Mesenchymal stem cell (in vitro differentiated cells and primary cell): ENCODE measurements at places on chromosomes 3 and 15.

GRCh38 chr3:123745184-123745855, 138.8 kb downstream of the MYLK start:
- no peak for DNase-seq

GRCh38 chr3:100010087-100010417, 104.2 kb downstream of the FILIP1L start:
- no peak for DNase-seq

GRCh38 chr3:134364061-134364935, 9.9 kb downstream of the AMOTL2 start:
- peak; percentile 95 for DNase-seq

DNA sequence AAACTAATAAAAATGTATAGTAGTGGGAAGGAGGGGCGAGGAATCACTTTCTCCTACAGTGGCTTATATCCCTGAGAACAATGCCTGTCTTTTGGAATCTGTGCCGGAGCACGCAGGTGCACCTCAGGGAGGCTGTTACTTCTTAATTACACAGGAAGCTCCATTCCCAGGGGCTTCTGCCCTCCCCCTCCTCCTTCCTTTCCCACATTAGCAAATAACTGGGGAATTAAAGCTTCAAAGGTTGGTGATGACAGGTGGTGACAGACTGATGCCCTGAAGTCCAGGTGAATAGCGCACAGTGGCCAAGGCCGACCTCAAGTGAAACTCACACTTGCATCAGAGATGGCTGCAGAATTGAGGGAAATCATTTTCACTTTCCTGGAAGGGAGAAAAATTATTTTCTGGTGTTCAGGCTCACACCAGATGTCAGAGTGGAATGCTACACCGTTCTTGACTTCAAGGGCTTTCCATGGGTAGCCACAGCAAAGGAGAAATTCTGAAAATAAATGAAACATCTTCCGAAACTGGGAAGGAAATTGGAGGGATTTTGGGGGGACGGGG, 3.7 kb downstream of the GRAMD2A start:
- no peak for DNase-seq

GRCh38 chr3:113565555-113565954, 33.2 kb downstream of the SIDT1 start:
- peak; percentile 19 for DNase-seq

- no peak for DNase-seq
Measured at GRCh38 chr3:117450026-117450425, 740.4 kb downstream of the TUSC7 start.

GRCh38 chr3:133563186-133563591, 10.3 kb upstream of the CDV3 start:
- peak; percentile 52 for DNase-seq

GRCh38 chr15:69824075-69824876, 273.4 kb downstream of the TLE3 start:
- DNase-seq: no peak

GRCh38 chr3:118833075-118833474, 201.6 kb downstream of the IGSF11 start:
- DNase-seq: no peak

DNA sequence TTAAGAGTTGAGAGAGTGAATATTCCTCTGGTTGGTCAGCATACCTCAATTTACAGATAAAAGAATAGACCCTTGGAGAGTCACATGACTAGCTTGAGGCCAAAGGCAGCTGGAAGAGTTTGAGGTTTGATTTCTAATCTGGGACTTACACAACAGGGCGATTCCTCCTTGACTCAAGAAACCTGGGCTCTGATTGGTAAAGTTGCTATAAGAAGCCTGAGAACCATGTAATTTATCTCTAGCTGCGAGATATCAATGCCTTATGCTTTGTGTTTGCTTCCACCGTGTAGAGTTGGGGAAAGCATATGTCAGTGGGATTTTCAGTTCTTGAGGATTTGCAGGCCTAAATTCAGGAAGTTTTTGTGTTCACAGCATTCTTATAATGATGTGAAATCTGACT, 206.0 kb downstream of the KLHL25 start:
- DNase-seq: peak; percentile 81

GRCh38 chr15:41919201-41919820, 25.5 kb upstream of the SPTBN5 start:
- peak; percentile 52 for DNase-seq

DNA sequence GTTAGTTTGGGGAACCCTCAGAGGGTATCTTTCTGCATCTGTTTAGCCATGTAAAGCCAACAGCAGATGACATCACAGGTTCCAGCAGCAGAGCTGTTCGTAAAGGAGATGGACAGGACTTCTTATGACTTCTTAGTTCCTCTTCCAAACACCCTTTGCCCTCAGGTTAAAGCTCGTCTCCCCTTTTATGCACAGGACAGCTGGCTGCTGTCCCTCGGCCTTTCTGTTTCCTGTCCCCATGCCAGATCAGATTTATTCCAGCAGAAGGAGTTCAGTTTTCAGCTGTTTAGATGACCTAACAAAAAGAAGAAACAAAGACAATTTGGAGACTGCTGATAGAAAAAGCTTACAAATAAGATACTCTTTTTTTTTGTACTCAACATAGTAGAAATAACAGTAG, 45.1 kb downstream of the SEC22A start:
- DNase-seq: no peak

GRCh38 chr15:29986946-29987345, 95.8 kb upstream of the GOLGA8J start:
- no peak for DNase-seq

GRCh38 chr15:73654659-73655058, 21.5 kb upstream of the NPTN start:
- DNase-seq: no peak

GRCh38 chr3:100900671-100901335, 92.4 kb downstream of the ABI3BP start:
- no peak for DNase-seq

DNA sequence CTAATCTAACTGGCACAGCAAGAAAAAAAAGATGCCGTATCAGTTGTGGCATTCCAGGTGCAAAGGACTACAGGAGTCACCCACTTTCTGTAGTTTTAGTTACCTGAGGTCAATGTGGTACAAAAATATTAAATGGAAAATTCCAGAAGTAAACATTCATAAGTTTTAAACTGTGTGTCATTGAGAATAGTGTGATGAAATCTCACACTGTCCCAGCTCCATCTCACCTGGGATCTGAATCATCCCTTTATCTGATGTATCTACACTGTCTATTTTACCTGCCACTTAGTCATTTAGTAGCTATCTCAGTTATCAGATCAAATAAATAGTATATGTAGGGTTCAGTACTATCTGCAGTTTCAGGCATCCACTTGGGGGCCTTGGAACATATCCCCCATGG, 26.7 kb downstream of the GBE1 start:
- no peak for DNase-seq

- no peak for DNase-seq
Measured at GRCh38 chr15:85597155-85597815, 197.4 kb downstream of the KLHL25 start.

DNA sequence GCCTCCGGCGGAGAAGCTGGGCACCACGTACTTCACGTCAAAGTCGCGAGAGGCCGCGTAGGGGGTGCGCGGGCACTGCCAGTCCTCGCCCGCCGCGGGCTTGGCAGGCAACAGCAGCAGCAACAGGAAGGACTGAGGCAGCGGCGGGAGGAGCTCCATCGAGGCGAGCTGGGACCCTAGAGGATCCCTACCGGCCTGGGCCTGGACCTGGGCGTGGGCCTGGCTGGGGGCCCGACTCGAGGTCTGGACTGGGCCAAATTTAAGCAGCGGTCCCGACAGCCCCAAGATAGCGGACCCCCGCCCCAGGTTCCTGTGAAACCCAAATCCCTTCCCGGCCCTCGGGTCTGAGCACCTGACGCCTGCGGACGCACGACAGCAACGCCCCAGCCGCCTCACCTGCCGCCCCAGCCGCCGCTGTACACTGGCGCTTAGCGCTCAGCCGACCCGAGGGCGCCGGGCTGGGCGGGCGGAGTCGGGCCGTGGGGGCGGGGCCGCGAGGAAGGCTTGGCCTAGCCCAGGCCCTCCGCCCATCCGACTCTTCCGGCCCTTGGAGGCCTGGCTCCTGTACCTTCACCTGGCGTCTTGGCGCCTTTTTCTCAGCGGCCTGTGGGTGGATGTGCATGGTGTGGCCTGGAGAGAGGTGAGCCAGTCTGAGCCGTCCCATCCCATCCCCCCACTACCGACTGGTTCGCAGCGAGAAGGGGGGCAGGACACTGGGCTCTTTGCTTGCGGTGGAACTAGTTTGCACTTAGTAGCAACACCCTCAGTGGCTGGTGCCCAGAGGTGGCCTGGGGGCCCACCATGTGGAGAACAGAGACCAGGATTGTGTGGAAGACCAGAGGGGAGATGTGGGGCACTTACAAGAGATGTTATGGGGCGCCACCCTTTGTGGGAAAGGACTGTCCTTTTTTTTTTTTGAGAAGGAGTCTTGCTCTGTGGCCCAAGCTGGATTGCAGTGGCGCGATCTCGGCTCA, at the start of gene MST1R:
TSS of gene MST1R (minus strand) at position 423 of the 974 bp plus-strand sequence. CDS start at position 159, 264 bp downstream.
- DNase-seq: peak; percentile 27

DNA sequence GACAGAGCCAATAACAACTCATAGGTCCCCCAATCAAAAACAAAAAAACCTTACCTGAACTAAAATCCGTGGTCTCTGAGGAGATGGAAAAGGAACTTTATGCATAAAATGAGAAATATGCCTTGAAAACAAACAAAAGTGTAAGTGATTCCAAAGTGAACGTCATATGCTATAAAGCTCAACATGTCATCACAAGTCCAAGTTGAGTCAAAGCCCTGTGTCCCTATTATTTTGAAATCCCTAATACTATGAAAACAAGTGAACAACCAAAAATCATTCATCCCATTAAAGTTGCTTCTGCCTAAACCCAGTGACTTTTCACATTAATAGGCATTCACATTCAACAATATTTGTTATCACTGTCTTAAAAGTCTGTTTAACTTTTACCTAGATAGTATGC, 59.4 kb downstream of the DENND4A start:
- no peak for DNase-seq

- DNase-seq: no peak
Measured at GRCh38 chr3:177657243-177657642, 460.0 kb upstream of the TBL1XR1 start.

DNA sequence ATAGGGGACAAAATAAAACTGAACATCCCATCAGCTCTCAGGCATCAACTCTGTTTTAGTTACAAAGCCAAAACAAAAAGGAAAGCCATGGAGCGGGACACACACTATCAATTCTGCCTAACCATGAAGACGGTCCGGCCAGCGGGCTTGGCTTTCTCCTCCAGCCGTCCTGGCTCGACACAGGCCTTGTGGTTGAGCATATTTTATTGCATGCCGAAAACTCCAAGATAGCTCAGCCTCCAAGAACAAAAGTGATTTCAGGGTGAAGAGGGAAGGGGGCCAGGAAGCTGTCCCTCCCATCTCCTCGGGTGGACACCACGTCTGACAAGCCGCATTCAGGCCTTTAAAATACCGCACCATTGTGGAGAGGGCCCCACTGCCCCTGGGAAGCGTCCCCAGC, 31.2 kb downstream of the WNT5A start:
- no peak for DNase-seq

DNA sequence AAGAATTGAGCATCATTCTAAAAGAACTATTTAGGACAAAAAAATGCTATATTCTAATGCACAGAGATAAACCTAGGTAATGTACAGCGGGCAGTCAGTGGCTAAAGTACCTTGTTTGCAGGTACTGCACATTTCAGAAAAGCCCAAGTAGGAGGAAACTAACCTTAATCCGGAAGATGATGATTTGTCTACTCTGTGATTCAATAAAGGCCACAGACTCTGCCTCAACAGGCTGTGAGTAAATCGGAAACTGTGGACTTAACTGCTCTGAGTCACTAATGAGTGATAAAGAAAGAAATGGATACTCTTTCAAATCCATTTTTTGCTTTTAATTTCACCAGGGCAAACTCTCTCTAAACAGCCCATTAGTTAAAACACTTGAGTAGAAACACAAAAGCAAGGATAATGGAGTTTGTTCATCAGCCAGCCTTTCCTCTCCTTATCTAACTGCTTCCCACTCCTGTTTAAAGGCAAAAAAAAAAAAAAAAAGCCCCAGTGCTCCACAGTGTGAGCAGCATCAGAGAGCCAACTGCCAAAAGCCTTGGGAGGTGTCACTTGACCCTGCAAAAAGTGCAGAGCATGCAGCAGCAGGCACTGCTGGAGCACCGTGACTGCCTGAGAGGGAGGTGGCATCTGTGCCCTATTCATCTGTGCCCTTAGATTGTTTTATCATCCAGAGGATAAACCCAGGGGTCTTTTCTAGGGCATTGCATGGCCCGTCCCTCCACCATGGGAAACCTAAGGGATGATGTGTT, 187.7 kb downstream of the SATB1 start:
- peak; percentile 0 for DNase-seq

DNA sequence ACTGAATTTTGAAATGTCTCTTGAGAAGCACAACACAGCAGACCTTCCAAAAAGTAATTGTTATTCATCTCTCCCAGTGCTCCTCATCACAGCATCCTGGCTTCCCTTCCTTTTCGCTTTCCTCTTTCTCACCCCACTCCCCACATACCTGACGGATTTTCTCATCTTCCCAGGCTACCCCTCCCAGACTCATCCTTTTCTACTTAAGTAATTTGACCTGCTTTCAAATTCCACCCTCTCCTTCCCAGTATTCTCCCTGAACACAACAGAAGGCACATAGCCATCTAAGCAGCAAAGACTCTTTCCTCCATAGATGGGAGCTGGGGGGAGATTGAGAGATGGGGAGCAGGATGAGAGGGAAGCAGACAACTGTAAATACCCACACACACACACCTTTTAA, 187.1 kb upstream of the STT3B start:
- DNase-seq: no peak

DNA sequence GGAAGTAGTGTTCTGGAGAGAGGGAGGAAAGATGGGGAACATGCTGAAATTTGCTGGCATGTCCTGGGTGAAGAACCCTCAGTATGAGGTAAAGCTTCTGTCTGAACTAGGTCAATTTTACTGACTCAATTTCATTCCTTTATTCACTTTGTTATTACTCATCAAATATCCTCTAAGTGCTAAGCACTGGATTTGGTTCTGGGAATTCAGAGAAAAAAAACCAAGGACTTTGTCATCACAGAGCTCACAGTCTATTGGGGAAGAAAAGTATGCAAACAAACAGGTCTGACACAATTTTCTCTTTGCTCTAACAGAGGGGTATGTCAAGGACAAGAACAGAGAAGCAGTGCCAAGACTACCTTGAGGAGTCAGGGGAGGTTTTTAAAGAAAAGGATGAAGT, 68.0 kb downstream of the TFG start:
- DNase-seq: no peak

GRCh38 chr15:77644543-77645247, 12.0 kb upstream of the LINGO1 start:
- no peak for DNase-seq

- no peak for DNase-seq
Measured at GRCh38 chr3:177410730-177411129, 213.4 kb upstream of the TBL1XR1 start.
